ENCODE measurements at places on chromosomes 7 and 10.

- DNase-seq = no peak
Observed at GRCh38 chr7:69002416-69002815, 595.9 kb upstream of the AUTS2 start.

GRCh38 chr10:33143160-33143728 lies 185.2 kb upstream of the ITGB1 start:
- no peak for DNase-seq

GRCh38 chr10:26755443-26755903 lies 58.0 kb downstream of the PDSS1 start:
- no peak for DNase-seq

GRCh38 chr10:12921163-12921562 lies 80.3 kb downstream of the CCDC3 start:
- DNase-seq = no peak

DNA sequence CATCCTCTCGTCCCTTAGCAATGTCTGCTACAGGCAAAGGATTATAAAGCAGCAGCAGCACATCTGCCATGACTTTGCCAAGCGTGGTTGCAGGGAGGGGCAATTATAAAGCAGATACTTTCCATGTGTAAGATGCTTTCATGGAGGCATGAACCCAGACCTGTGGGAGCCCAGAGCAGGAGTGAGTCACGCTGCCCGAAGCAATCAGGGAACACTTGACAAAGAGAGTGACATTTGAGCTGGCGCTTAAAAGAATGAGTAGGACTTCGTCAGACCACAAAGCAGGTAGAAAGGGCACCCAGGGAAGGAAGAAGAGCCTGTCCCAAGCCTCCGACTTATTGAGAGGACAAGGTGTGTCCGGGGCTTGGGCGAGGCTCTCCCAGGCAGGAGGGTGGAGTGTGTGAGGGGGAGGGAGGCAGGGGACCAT lies 147.2 kb downstream of the MYOF start:
- no peak for DNase-seq

DNA sequence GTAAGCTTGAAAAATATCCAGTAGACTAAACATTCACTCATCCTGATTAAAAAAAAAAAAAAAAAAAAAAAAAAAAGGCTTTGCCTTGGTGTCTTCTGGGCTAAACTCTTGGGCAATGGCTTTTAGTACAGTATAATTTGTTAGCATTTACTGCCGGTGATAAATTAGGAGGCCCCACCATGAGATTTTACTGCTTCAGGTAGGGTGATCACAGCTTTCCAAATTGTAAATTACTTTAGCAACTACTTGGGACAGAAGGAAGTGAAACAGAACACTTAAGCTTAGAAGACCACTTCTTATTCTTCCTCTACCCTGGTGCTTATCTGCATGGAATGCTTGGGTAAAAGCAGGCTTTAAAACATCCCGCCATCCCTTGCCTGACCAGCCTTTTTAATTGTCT lies 152.1 kb downstream of the HIBADH start:
- DNase-seq = no peak

DNA sequence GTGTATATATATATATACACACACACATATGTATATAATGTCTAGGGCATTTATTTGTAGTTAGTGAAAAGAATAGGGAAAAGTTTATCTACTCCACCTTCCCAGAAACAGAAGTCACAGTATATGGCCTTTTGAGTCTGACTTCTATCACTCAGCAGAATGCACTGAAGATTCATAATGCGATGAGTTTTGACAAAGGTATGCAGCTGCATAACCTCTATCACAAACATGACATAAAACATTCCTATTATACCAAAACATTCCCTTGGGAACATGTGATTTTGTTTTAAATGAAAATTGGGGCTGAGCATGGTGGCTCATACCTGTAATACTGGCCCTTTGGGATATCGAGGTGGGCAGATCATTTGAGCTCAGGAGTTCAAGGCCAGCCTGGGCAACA lies 137.3 kb upstream of the EEPD1 start:
- DNase-seq = no peak

DNA sequence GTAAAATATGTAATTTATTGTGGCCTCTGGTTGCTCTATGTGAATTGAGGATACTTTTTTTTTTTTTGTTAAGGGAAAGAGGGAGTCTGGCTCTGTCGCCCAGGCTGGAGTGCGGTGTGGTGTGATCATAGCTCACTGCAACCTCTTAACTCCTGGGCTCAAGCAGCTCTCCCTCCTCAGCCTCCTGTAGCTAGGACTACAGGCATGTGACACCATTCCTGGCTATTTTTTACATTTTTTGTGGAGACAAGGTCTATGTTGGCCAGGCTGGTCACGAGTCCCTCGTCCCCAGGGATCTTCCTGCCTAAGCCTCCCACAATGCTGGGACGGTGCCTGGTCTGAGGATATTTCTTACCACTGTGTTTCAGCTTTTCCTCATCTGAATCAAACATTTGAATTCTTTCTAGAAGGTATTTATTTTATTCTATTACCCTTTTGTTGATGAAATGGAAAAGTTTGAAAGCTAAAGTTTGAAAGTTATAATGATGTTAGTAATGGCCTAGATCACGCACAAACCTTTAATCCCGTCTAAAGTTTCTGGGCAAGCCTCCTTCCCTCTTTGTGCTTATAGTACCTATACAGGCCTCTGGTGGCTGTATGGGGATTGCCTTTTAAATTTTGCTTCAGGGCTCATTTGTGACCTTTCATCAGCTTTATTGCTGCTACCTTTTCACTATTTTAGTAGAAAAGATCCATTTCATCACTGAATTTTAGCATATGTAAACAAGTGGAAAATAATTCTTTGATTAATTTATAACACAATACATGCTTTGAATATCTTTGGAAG lies 2.0 kb downstream of the IFRD1 start:
- DNase-seq = no peak

GRCh38 chr7:100444311-100445278 lies 8.3 kb upstream of the PPP1R35 start:
- no peak for DNase-seq

DNA sequence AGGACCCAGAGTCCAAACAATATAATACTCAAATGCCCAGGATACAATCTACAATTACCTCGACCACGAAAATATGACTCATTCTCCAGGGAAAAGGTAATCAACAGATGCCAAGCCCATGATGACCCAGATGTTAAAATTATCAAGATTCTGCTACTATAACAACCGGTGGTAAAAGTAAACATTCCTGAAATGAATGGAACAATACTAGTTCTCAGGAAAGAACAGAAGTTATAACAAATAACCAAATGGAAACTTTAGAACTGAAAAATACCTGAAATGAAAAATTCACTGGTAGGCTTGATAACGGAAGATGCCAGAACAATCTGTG lies 34.1 kb upstream of the GUSB start:
- no peak for DNase-seq

- no peak for DNase-seq
Observed at GRCh38 chr7:29370531-29371314, 176.1 kb downstream of the CHN2 start.

- no peak for DNase-seq
Observed at GRCh38 chr10:98959379-98959778, 276.3 kb downstream of the HPSE2 start.

GRCh38 chr7:143285470-143285778 lies 666 bp downstream of the TMEM139 start:
- no peak for DNase-seq

GRCh38 chr7:107432261-107432660 lies 37.6 kb upstream of the GPR22 start:
- no peak for DNase-seq
